ENCODE measurements at places on chromosomes 6 and 20.

- DNase-seq = no peak
Observed at GRCh38 chr6:159404296-159404695, 235.1 kb downstream of the FNDC1 start.

- DNase-seq = peak; percentile 32
Observed at GRCh38 chr6:11606332-11606731, 68.8 kb downstream of the TMEM170B start.

DNA sequence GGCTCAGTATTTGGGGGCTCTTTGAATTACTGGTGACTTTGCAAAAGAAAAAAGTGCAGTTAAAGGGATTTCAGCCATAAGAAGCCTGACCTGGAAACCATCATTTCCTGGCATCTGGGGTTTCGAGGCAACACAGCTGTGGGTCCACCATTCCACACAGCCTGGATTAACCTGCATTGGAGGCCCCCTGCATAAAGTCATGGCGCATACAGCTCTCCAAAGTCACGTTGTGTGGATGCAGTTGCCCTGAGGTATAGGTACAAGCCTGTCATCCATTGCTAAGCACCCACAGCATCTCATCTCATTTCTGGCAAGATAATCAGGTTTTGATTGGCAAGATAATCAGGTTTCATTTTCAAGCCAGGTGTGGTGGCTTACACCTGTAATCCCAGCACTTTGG lies 54.5 kb upstream of the TAGAP start:
- DNase-seq = no peak

DNA sequence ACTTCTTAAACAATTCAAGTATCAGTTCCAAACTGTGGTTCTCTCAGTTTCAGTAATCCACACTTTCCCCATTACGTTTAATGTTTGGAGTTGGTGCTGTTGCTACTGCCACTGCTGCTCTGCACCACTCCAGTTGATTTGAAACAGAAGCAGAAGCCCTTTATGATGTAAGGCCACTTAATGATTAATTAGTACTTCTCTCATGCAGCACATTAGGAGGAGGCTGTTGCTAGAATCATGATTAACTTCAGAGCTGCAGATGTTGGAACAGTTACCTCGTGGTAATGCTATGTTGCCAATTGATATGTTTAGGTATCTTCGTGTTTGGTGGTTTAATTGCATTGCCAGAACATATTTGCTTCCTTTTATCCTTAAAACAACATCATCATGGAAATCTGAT lies 986.2 kb upstream of the CITED2 start:
- no peak for DNase-seq

DNA sequence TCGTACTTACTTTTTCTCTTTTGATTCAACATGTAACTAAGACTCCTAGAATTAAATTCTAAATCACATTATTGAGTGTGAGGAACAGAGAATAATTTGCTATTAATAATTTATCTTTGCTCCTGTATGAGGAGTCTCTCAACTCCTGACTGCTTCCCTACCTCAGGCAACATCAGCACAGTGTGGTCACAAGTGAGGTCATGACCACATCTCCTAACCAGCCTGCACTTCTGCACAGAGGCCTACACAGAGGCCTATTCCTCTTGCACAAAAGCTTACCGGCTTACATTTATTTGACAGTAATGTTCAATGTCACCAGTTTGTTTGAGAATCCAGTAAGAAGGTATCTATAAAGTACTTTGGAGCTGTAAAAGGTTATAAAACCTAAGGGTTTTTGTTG lies 637.4 kb upstream of the MARCKS start:
- DNase-seq = no peak

GRCh38 chr6:13559251-13559650 lies 15.2 kb upstream of the SIRT5 start:
- no peak for DNase-seq

GRCh38 chr20:23066772-23067171 lies 17.3 kb upstream of the THBD start:
- DNase-seq = no peak

GRCh38 chr6:156710479-156710878 lies 66.7 kb upstream of the ARID1B start:
- no peak for DNase-seq

GRCh38 chr6:51655517-51655916 lies 431.9 kb downstream of the PKHD1 start:
- DNase-seq = no peak

- no peak for DNase-seq
Observed at GRCh38 chr6:38933426-38933825, 115.2 kb upstream of the GLP1R start.

DNA sequence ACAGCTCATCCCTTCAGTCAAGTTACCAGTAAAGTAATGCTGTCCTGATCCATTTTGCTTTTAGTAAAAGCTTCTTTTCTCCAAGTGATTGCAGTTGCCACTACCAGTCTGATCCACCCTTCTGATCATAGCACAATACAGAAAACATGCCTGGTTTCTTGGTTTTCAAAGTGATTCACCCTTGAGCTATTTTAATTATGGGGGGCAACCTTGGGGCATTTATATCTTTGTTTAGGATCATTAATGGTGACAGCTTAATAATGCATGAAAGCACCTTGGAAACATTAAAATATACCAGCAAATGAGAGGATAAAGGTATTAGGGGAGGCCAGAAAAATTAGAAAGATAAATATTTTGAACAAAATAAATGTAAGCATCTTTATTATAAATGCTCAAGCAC lies 38.4 kb downstream of the LRRC1 start:
- DNase-seq = no peak

- peak; percentile 73 for DNase-seq
Observed at GRCh38 chr20:48772183-48772976, 55.4 kb downstream of the PREX1 start.

GRCh38 chr6:13260831-13261230 lies 67.5 kb downstream of the TBC1D7 start:
- DNase-seq = no peak

GRCh38 chr20:37298190-37298939 lies 8.9 kb downstream of the MANBAL start:
- no peak for DNase-seq

GRCh38 chr6:10431423-10432164 lies 16.7 kb upstream of the TFAP2A start:
- DNase-seq = no peak

GRCh38 chr6:80440496-80441115 lies 334.1 kb downstream of the BCKDHB start:
- no peak for DNase-seq

DNA sequence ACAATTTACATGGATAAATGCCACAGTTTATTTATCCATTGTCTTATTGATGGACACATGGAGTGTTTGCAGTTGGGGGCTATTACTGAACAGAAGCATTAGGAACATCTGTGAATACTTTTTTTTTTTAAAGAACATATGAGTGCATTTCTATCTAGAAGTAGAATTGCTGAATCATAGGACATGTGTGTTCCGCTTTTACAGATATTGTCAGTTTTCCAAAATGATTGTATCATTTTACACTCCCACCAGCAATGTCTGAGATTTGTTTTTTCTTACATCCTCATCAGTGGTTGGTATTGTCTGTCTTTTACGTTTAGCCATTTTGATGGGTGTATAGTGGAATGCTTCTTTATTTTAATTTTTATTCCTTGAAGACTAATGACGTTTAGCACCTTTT lies 42.0 kb upstream of the ASIP start:
- no peak for DNase-seq

- DNase-seq = no peak
Observed at GRCh38 chr6:127202676-127203075, 64.0 kb upstream of the RNF146 start.

GRCh38 chr20:25178563-25179438 lies 16.7 kb upstream of the ENTPD6 start:
- peak; percentile 37 for DNase-seq

GRCh38 chr6:90224196-90224595 lies 72.4 kb downstream of the BACH2 start:
- DNase-seq = no peak

GRCh38 chr6:1381481-1382330 lies 7.7 kb upstream of the FOXF2 start:
- peak; percentile 31 for DNase-seq

DNA sequence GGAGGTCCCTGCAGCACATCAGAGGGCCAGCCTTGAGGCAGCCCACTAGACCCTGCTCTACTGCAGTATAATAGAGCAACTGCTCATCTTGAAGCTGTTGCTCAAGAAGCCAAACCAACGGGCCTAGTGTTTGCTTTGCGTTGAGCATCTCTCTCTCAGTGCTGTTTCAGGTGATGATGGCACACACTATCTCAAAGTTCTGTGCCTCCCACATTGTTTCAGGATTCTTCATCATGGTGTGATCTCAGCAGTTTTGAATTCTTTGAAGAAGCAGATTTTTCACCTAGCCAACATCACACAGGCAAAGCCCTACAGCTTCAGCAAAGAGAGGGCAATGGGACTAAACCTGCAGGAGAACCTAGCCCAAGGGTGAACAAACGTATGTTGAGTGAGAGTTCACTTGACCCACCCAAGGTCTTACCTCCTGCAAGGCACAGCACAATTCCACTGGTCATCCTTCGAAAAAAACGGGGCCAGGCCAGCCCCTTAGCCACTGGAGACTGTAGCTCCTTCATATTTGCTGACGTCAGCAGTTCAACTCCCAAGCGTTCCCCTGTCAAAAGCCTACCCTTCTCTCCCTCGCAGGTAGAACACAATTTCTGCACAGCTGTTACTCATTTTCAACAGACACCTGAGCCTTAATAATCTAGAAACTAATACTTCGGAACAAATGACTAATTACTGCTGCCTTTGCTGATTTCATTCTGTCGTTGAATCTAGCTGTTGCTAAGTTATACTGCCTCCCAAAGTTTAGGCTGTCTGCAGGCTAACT lies 15.8 kb downstream of the MYB start:
- DNase-seq = no peak

- no peak for DNase-seq
Observed at GRCh38 chr6:20565342-20565741, 31.1 kb downstream of the CDKAL1 start.

DNA sequence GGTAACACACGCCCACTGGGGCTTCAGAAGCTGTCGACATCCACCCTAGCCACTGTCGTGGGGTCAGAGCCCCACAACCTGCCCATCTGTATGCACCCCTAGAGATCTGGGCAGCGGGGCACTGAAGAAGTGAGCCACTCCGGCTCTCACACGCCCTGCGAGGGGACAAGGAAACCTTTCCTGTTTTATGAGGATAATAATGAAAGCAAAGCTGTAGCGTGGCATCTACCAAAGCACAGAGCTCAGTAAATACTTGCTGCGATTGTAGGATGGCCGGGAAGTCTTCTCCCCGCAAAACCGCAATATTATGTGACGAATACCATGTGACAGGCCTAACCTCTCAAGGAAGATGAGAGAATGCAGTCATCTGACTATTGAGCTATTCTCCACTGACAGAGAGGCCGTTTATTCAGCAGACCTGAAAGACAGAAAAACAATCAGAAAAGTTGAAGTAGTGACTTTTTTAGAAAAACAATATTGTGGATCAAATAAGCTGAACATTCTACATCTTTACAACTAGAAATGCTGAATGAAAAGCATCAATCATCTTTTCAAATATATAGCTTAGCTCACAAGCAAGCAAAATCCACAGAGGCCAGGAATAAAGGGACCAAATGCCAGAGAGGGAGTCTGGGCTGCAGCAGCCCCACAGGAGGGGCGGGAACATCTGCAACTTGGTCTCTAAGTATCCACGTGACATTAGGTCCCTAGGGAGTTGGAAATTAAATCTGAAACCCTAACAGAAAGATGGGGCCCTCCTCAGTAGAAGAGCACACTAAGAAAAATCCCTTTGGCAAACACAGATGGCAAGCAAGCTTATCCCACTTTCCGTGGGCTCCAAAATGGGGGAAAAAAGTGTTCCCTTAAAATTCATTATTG lies 207.8 kb downstream of the TTLL2 start:
- DNase-seq = no peak

- DNase-seq = no peak
Observed at GRCh38 chr20:11926292-11926998, 8.8 kb downstream of the BTBD3 start.

- DNase-seq = no peak
Observed at GRCh38 chr6:154503658-154504057, 6.8 kb downstream of the CNKSR3 start.

- DNase-seq = peak; percentile 31
Observed at GRCh38 chr20:17969278-17969883, 563 bp downstream of the MGME1 start.

GRCh38 chr6:35166520-35166919 lies 25.4 kb upstream of the TCP11 start:
- DNase-seq = no peak

- no peak for DNase-seq
Observed at GRCh38 chr20:8399947-8400346, 267.9 kb downstream of the PLCB1 start.

DNA sequence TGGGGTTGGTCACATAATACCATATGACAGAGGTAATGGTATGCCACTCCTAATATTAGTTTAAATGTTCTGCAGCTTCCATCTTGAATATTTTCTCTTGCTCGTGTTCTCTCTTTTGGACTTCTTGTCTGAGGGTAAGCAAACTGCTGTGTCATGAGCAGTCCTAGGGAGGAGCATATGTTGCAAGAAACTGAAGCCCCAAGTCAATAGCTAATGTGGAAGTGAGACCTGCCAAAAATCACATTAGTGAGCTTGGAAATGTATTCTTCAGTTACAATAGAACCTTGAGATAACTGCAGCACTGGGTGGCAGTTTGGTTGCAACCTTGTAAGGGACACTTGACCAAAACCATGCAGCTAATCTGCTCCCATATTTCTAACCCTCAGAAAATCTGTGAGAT lies 178.2 kb upstream of the IMPG1 start:
- no peak for DNase-seq

- no peak for DNase-seq
Observed at GRCh38 chr20:44204156-44204831, 6.3 kb downstream of the OSER1 start.

GRCh38 chr6:49565855-49566254 lies 15.4 kb downstream of the C6orf141 start:
- DNase-seq = no peak

DNA sequence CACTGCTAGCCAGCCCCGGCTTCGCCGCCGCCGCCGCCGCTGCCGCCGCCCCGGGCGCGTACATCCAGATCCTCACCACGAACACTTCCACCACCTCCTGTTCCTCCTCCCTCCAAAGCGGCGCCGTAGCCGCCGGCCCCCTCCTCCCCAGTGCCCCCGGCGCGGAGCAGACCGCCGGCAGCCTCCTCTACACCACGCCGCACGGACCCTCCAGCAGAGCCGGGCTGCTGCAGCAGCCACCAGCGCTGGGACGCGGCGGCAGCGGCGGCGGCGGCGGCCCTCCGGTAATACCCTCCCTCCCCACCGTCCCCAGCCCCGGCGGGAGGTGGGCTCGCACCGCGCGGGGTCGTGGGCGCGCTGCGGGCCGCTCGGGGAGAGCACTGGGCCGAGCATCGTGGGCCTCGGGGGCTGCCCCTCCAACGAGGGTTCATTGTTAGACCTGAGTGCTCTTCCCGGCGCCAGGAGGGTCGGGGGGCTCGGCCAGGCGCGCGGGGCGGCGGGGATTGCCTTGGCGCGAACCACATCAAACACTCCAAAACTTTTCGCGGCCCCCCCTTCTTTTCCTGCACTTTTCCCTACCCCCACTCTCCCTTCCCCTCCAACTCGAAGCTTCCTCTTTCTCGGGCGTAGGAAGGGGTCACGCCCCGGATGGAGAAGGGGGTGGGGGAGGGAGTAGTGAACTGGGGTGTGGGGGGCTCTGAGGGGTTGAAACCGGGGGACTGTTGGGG lies 827 bp downstream of the E2F3 start:
- DNase-seq = peak; percentile 34

- no peak for DNase-seq
Observed at GRCh38 chr6:120056085-120056484, 706.5 kb upstream of the MAN1A1 start.

Data from body of pancreas (tissue), 4 donors.